NCI-H187 (cell line): ENCODE measurements at places on chromosomes 7 and 10.
A peak's percentile ranks its signal among the peaks of the same experiment; 100 is the strongest.

DNA sequence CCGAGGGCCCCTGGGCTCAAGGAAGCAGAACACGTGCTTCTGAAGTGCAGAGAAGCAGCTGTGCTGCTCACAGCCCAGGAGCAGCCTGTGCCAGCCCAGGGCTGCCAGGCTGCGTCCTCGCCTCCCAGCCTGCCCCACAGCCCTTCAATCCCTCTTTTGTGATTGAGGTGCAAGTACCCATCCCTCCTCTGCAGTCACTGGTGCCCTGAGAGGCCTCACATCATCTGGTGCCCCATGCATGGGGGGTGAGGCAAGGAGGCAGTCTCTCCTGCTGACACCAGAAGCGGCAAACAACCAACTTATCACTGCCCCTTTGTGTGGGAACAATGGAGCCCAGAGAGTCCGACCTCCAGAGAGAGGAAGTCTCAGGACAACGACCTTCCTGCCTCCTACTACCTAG lies 49.8 kb upstream of the FGFR2 start:
- DNase-seq, result no peak

GRCh38 chr7:155188821-155189581 lies 108.7 kb upstream of the INSIG1 start:
- DNase-seq, result no peak

DNA sequence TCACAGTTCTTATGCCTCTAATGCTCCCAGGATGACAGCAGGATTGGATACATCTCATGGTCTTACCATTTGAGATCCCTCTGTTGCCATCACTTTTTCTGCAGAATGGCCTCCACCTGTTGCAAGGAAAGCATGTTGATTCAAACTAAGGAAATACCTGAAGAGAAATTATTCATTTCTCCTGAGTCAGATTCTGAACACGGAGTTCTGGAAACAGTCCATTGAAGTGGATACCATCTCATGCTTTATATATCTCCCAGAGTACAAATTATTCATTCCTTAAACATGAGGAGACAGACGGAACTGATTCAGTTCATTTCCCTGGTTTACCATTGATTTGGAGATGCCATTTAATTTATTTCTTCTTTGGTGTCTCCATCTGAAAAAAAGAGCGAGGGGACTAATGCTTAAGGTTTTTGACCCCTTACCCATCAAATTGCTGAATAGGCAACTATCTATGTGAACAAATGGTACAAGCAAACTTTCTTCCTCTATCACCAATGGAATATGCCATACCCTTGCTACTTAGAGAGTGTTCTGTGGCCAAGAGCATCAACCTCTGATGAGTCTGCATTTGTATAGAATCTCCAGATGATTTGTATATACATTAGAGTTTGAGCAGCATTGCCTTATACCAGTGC lies 305.0 kb upstream of the LRGUK start:
- DNase-seq, result no peak

DNA sequence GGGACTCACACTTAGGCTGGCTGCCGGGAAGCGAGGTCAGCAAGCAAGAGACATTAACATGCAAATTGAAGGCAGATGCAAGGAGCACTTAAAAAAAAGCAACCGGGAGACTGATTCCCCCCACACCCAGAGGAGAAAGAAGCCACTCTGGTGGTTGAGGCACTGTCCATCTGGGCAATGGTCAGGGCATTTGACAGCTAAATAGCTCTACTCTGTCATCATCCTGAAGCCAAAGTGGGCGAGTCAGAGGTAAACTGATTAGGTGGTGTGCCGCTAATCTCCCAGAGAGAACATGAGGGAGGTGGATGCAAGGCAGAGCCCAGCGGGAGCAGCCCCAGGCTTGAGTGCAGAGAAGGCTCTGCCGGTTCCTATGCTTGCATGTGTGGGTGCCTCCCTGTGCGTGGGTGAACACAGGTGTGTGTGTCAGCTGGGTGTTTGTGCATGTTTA lies 100.6 kb downstream of the PLXNA4 start:
- DNase-seq, result no peak

DNA sequence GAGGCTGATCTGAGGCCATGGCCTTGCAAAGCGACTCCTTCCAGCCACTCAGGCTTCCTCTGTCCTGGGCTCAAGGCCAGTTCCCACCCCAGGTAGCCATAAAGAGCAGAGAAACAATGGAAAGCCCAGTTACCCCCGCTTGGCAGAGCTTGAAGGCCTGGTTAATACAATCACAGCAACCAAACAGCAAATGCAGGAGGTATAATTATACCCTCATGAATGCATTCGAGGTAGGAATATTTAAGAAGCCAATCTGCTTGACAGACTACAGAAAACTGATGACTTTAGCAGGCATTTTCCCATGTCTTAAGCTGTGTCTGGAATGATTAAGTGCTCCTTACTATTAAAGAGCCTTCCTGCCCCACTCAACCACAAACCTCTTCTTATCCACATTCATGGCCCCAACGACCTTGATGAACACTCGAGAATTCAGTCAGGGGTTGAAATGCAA lies 114.1 kb upstream of the MACROH2A2 start:
- no peak for DNase-seq

DNA sequence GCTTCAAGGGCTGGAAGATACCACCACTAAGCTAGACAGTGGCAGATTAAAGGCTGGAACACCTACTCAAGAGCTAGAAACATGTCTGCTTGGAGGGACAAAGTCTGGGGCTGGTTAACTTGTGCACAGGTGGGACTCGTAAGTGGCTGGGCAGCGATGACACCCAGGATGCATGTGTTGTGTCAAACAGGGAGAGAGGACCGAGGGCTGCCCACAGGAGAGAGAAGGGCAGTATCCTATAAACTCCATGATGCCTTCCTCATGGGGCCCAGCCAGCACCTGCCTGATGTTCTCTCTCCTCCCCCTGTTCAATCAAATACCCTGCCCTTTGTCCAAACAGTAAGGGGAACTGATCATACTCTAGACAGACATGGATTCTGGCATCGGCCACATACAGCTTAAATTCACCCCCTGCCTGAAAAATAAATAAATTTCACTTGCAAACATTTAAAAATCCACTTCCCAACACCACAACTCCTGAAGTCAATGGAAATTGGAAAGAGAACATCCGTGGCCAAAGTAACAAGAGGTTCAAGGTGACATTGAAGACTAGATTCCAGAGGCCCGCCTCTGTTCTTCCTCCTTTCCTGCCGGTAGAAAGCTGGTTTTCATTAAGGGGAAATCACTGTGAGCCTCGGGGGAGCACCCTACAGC lies 50.6 kb downstream of the CHST15 start:
- DNase-seq, result no peak

DNA sequence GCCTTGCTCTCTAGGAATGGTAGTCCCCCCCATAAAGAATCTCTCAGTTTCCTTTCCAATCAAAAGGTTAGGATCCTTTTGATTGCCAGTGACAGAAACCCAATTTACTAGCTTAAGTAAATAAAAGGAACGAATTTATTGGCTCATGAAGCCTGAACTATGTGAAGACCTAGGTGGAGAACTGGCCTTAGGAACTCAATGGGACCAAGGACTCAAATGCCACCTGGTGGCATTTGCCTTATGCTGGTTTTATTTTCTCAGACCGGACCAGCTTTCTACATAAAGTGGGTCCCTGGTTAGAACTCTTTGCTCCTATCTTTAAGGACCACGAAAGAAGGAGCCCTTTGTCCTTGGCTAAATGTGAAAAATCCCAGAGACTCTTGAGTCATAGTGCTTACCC lies 25.4 kb downstream of the CFTR start:
- DNase-seq, result no peak

DNA sequence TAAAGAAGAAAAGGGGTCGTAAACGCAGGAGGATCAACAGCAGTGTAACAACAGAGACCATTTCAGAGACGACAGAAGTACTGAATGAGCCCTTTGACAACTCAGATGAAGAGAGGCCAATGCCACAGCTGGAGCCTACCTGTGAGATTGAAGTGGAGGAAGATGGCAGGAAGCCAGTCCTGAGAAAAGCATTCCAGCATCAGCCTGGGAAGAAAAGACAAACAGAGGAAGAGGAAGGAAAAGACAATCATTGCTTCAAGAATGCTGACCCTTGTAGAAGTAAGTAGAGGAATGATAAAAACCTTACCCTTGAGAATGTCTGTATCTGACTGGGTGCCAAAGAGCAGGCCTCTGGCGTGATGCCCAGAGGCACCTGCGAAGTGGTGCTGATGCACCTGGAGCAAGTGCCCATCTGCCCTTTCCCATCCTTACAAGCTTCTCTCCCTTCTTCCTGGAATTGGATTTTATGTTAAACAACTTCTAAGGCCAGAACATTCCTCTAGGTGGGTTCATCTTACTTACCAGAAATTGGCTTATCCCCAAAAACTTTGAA lies 86.4 kb upstream of the SAMD8 start:
- no peak for DNase-seq

DNA sequence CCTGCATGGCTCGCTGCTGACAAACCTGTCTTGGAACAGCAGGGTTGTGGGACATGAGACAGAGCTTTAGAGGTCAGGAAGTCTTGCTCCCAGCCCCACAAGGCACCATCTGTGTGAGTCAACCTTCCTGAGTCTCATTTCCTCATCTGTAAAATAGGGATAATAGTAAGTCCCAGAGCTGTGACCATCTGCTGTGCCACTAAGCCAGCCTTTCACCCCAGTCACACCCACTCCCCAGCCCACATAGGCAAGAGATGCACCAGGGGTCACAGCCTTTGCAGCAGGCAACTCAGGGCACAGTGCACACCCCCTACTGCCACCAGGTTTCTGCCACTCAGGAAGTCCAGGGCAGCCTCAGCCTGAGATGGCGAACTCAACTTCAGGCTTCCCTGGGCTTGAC lies 29.4 kb upstream of the CDH23 start:
- no peak for DNase-seq

DNA sequence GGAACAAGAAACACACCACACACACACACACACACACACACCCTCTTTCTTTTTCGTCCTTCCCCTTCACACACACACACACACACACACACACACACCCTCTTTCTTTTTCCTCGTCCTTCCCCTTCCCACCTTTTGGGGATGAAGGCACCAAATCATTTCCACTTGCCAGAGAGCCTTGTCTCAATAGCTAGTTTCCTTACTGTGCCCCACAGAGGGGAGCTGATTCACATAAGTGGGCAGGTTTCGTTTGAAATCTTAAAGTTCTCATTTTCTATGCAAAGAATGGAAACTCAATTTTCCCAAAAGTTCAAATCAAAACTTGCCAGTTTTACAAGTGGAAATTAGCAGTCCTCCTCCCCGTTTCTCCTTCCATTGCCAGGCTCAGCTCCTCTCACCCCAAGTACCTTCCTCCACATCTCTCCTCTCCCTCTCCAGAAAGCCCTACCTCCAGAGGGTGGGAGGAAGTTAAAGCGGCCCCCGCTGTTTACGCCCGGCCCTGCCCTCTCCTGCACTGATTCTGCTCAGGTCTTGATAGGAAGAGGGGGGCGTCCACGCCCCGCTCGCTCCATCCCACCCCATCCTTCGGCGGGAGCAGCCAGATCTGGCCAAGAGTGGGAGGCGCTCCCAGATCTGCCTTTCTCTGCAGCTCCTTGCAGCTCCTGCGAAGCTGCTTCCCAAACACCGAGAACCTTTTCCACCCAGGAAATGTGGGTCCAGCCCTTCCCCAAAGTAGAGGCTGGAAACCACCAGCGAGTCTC lies 1.3 kb downstream of the CTTNBP2 start:
- DNase-seq, result peak; percentile 69

DNA sequence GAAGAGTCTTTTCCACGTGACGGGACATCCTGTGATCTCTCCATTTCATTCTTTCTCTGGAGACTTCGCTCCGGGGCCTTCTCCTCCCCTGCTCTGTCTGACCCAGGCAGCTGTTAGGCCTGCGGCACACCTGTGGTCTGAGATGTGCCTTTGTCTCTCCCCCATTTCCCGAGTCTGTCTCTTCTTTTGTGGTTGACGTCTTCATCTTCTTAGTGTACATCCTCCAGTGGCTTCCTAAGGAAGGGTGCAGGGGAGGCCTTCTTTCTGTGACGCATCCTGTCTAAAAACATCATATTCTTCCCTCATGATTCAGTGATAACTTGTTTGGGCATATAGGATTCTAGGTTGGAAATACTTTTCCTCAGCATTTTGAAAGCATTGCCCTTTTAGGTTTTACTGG lies 17.2 kb upstream of the ATP6V0E2 start:
- DNase-seq, result no peak

- peak; percentile 53 for DNase-seq
These were observed 106.7 kb downstream of the SNX10 start for GRCh38 chr7:26398427-26398755.

GRCh38 chr10:77371848-77372799 lies 265.5 kb downstream of the KCNMA1 start:
- DNase-seq, result no peak

GRCh38 chr7:100044718-100045117 lies 4.9 kb upstream of the ZSCAN21 start:
- no peak for DNase-seq

DNA sequence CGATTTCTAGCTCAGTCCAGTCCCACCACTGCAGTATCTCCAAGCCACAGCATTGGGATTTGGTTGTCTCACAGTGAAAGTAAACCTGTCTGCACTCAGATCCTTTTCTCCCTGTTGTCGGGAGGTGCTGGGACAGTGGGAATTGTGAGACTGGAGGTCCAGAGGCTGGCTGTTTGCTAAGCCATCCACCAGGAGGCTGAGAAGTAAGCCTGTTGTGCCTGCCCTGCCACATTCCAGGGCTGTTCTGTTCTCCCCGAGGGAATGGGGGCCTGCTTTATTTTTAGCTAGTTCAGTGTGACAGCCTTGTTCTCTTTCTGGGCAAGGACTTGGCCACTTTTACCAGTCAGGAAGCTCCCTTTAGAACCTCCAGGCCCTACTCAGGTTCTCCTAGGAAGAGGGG lies 54.9 kb downstream of the HK1 start:
- DNase-seq, result no peak

DNA sequence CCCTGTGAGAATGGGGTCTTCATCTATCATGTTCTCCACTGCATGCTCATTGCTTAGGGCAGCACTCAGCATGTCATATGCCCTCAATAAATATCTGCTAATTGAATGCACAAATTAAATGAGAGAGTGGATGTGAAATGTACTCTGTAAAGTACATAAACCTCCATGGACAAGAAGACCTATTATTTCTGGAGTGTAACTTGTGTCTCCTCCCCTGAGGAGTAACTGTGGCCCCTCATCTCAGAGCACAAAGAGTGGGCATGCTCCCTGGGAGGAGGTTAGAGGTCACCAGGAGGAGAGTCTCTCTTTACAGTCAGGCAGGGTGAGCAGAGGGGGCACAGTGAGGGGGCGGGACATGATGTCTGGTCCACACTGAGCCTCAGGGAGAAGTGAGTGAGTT lies 313.6 kb upstream of the PODXL start:
- DNase-seq, result no peak

- DNase-seq, result no peak
These were observed 32.1 kb downstream of the GPR158 start for GRCh38 chr10:25206693-25207414.
